ENCODE measurements at places on chromosomes 1 and 21.

DNA sequence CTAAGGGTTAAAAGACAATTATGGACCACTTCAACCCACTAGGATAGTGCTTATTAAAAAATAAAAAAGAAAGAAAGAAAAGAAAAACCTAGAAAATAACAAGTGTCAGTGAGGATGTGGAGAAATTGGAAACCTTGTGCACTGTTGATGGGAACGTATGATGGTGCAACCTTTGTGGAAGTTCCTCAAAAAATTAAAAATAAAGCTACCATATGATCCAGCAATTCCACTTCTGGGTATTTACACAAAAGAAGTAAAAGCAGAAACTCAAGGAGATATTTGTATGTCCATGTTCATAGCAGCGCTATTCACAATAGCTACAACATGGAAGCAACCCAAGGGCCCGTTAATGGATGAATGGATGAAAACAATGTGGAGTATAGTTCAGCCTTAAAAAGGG lies 115.2 kb upstream of the ATP1A1 start:
- no peak for DNase-seq

GRCh38 chr1:33171977-33172813 lies 9.6 kb downstream of the TRIM62 start:
- no peak for DNase-seq

- peak; percentile 96 for DNase-seq
These were observed at the start of gene NEK2 for GRCh38 chr1:211675230-211676105. Gene NEK2, minus strand, starts transcription at chr1:211675621. Its CDS starts 142 bp downstream, at chr1:211675479.

DNA sequence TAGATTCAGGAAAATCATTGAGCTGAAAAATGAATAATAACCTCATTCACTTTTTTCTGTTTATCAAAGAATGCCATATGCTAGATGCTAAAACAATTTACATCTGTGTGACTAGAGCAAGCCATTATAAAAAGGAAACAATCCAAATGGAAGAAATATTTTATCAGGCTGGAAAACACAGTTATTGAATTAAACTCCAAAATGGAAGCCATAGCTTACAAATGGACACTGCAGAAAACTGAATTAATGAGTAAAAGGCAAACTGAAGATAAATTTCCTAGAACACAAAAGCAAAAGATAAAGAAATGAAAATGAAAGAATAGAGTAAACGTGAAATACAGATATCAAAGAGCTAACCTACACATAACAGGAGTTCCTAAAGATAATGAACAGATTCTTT lies 33.1 kb upstream of the IL10 start:
- no peak for DNase-seq

DNA sequence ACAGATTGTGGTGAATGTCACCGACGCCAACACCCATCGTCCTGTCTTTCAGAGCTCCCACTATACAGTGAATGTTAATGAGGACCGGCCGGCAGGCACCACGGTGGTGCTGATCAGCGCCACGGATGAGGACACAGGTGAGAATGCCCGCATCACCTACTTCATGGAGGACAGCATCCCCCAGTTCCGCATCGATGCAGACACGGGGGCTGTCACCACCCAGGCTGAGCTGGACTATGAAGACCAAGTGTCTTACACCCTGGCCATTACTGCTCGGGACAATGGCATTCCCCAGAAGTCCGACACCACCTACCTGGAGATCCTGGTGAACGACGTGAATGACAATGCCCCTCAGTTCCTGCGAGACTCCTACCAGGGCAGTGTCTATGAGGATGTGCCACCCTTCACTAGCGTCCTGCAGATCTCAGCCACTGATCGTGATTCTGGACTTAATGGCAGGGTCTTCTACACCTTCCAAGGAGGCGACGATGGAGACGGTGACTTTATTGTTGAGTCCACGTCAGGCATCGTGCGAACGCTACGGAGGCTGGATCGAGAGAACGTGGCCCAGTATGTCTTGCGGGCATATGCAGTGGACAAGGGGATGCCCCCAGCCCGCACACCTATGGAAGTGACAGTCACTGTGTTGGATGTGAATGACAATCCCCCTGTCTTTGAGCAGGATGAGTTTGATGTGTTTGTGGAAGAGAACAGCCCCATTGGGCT lies 3.0 kb downstream of the CELSR2 start:
- DNase-seq: no peak

- no peak for DNase-seq
These were observed 28.8 kb upstream of the ZBTB18 start for GRCh38 chr1:244022311-244022710.

GRCh38 chr1:200363264-200363933 lies 46.4 kb downstream of the ZNF281 start:
- no peak for DNase-seq

GRCh38 chr1:8671306-8671917 lies 146.0 kb downstream of the RERE start:
- DNase-seq: peak; percentile 26

DNA sequence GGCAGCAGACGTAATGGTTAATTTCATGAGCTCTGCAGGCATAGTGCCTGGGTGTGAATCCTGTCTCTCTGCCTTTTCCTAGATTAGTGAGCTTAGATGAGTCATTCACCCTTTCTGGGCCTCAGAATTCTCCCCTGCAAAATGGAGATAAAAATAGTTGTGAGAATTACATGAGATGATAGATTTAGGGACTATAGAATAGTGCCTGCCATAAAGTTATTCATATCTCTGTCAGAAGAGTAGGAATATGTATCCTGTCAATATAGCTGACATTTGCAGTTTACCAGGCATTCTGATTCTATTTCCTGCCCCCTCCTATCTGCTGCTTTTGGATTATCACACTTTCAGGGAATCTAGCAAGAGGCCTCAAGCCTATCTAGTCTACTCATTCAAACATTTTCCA lies 112.0 kb downstream of the PDE4B start:
- DNase-seq: no peak

GRCh38 chr1:42961312-42962091 lies 2.8 kb upstream of the SLC2A1 start:
- no peak for DNase-seq

DNA sequence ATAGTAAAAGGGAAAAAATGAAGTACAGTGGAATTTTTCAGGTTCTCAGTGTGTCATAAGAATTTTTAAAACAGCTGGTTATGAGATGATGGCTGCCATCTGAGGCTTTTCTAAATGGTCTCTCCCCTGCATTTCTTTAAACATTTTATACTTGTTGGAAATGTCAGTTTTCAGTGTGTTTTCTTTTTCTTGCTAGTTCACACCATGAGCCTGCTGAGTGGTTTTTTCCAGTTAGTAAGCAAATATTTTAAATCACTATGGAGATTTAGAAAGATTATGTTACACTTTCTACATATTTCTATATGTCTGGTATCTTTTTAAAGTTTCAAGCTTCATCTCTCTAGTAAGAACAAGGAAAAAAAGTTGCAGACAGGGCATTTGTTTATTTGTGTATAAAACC lies 9.6 kb downstream of the RBM15 start:
- DNase-seq: no peak

- no peak for DNase-seq
These were observed 32.1 kb downstream of the EYA3 start for GRCh38 chr1:28056129-28056925.

DNA sequence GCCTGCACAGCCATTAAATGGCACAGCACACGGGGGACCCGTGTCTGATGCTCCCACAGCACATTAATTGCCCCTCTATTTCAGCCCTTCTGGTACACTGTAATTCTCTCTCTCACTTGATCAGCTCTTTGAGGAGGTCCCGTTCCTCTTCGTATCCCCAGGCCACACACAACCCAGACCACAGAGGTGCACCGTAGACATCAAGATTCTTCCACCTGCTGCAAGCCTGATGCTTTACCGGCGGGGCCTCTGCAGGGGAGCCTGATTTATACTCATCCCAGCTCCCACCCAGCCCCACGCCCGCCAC lies 759 bp downstream of the SMYD3 start:
- DNase-seq: no peak

- DNase-seq: no peak
These were observed 397.9 kb downstream of the HHAT start for GRCh38 chr1:210726621-210727020.

DNA sequence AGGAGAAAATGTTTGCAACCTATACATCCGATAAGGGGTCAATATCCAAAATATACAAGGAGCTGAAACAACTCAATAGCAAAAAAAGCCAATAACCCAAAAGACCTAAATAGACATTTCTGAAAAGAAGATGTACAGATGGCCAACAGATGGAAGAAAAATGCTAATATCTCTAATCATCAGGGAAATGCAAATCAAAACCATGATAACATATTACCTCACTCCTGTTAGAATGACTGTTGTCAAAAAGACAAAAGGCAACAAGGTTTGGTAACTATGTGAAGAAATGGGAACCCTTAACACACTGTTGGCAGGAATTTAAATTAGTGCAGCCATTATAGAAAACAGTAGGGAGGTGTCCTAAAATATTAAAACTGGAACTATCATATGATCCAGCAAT lies 74.7 kb downstream of the LEPR start:
- DNase-seq: no peak

- DNase-seq: no peak
These were observed 704 bp downstream of the ALG6 start for GRCh38 chr1:63368131-63368530.

DNA sequence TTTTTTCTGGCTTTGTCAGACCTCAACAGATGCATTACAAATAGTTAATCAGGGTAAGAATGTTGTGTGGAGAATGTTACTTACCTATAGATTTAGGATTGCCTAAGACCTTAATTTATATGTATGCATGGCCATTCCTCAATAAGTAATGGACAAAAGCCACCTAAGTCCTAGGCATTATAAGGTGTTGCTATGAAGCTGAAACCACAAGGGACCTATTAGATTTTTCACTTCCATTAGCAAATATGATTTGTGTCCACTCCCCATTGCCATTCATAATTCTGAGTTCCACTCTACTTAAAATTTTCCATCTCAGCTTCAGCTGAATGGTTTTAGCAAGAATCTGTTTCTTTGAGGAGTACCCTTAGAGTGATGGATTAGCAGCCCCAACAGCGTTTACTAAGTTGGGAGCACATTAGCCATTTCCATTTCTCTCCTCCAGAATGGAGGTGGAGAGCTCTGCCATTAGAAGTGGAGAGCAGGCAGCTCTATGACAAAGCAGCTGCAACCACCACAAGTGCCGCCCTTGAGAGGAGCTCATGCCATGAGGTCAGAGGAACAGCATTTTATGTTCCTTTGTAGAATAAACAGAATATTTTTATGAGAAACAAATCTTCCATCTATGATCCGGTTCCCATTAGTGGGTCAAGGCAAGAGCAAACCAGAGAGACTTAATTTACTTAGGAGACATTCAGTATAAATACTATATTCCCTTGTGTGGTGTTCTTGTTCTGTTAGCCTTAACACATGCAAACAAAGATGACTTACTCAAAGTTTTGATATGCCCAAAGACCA lies 28.9 kb upstream of the C1orf87 start:
- DNase-seq: no peak

DNA sequence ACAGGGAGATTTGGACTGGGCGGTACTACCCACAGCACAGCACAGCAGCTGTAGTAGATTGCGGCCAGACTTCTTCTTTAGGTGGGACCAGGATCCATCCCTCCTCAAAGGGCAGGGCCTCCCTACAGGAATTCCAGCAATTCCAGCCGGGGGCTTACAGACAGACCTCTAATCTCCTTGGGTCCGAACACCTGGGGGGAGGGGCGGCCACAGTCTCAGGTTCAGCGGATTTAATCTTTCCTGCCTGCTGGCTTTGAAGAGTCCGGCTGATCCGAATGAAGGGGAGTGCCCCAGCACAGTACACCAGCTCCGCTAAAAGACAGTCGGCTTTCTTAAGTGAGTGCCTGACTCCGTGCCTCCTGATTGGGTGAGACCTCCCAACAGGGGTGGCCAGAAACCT lies 1708.5 kb downstream of the BRINP3 start:
- no peak for DNase-seq

GRCh38 chr1:160862203-160863060 lies at the start of gene CD244:
Gene CD244, minus strand, starts transcription at chr1:160862887. Its CDS starts 210 bp downstream, at chr1:160862677.
- no peak for DNase-seq

DNA sequence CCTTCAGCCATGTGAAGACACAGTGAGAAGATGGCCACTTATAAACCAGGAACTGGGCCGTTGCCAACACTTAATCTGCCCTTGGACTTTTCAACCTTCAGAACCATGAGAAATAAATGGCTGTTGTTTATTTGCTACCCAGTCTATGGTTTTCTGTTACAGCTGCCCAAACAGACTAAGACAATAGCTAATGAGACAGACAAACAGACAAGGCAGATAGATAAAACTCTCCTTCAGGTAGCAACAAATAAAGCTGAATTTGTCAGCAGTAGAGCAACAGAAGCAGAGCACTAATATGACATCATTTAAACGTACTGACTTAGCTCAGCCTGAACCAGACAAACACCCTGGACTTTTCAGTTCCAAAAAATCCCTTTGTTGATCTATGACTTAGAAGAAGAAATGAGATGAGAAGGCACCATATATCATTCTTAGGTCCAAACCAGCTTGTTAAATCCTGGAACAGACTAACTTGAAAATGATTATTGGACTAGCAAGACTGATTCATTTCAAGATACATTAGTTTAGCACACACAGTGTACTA lies 27.0 kb downstream of the ZZZ3 start:
- no peak for DNase-seq

- no peak for DNase-seq
These were observed 60.9 kb downstream of the AK5 start for GRCh38 chr1:77342745-77343144.

DNA sequence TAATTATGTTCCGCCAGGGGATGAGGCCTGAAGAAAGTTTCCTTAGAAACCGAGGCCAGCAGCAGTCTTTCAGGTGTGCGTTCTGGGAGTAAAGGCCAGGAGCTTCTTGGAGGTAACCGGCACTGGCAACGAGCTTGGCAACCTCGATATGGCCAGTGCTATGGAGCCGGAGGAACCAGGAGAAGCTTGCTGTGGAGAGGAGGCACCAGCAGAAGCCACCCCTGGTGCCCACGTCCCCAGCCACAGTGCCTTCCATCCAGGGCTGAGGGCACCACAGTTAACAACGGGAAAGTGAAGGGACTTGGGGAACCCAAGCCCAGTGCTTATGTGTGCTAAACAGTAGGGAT lies 41.5 kb upstream of the LIN9 start:
- no peak for DNase-seq

DNA sequence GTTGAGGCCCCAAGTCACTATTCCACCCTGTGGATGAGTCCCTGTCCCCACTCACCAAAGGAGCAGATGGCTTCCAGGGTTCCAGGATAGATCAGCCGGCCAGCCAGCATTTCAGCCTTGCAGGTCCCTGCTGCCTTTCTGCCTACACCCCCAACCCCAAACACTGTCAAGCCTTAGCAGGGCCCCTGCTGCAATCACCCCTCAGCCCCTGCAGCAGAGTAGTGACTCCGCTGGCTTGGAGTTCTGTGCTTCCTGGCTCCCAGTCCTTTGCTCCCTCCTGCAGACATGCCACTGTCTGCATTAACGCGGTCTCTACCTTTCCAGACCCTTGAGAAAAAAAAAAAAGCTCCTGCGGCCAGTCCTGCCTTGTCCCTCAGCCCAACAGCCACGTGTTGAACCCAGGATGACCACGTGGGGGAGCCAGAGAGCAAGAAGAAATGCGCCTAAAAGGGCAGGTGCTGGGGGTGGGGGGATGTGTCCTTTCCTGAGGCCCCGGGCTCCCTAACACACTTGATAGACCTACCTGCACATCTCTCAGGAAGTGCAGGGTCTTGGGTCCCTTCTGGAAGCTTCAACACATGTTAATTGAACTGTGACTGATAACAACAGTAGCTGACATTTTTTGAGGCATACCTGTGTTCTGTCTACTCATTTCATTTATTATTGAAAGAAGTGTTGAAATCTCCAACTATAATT lies 37.4 kb downstream of the RASSF5 start:
- peak; percentile 78 for DNase-seq
